ENCODE measurements at places on chromosomes 3 and 15.

DNA sequence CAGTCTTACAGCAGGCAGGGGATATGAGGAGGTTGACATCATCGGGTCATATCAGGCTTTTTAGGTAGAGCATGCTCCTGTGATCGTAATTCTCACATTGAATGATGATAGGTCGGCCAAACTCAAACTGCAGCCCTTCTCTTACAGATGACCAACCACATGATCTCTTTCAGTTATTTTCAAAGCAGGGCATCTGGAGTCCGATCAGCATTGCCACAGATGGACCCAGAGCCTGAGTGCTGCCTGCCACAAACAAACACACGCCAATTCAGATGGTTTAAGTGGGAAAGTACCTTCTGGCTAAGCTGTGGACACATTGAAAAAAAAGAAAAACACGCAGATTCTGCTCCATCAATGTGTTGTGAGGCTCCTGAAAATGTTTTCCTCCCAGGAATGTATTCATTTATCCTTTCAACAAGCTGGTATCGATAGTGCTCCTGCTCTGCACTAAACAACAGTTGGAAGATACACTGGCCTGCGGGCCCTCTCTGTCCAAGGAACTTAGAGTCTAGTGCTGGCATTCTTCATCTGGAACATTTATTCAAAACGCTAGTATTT lies 31.2 kb downstream of the ARPP21 start:
- no peak for DNase-seq

DNA sequence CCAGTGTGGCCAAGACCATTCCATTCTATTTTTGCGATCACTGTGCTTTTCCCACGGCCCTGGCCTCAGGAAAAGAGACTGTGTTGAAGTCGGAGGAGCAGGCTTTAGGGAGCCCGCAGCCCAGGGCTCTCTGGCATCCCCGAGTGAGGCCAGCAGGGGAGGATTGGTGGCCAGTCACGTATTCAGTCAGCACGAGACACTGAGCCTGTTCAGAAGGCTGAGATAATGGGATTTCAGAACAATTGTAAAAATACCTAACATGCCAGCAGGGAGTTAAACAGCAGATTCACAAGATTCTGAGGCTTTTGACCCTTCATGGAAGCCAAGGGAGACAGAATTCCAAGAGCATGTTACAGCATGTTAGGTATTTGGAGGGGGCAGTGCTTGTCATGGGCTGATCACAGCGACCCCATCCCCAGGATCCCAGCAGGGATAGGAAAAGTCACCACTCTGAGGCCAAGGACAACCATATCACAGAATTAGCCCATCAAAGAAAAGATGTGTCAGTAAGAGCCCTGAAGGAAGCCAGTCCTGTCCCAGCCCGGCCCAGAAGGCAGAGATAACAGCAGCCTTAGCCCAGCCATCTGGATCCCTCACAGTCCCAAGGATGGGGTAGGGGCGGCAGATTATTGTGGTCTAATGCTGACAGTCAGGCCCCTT lies 40.6 kb downstream of the AMOTL2 start:
- no peak for DNase-seq

- DNase-seq = no peak
These were observed 359 bp downstream of the ARIH1 start for GRCh38 chr15:72474466-72474911.

DNA sequence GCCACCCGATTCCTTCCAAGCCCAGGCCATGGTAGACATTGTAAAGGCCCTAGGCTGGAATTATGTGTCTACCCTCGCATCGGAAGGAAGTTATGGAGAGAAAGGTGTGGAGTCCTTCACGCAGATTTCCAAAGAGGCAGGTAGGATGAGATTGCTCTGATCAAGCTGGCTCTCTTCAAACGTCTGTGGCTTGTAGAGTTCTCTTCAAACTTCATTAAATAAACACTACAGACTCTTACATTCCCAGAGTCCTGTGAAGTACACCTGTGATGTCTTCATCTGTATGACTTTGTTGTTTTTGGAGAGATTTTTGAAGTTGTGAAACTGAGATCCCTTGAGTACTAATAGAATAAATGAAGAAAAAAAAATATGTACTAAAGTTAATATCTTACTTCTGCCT lies 285.6 kb downstream of the GRM7 start:
- no peak for DNase-seq

DNA sequence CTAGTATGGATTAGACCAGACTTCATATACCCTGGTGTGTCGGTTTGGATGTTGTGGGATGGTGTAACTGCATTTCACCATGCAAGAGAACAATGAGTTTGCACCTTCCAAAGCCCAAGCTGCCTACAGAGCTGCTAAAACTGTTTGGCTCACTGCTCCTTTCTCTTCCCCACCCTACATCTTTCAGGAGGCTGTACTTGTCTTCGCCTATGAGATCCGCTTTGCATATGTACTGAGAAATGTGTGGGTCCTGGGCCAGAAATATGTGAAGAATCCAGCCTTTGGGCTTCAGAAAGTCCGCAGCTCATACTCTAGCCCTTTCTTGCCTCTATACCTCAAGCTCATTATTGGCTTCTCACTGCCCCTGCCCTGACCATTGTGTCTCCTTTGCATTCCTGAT lies 1060.0 kb downstream of the NTRK3 start:
- DNase-seq = no peak

- no peak for DNase-seq
These were observed 34.2 kb downstream of the HMCES start for GRCh38 chr3:129312671-129313414.

DNA sequence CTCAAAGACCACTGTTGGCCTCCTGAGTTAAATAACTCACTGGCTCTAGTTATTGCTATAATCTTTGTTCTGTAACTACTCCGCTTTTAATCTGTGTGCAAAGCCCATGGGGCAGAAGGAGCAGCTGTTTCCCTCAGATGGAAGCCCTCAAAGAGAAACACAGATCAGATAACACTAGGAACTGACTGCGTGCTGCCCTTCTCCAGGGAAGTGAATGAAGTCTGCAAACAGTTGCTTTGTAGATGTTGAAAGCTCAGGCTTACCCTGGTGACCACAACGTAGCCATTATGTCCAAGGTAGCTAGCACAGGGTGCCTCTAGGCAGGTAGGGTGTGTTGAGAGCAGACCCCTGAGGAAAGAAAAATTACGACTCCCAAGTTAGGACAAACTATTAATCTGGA lies 152.3 kb upstream of the STAC start:
- no peak for DNase-seq

GRCh38 chr3:18434711-18435110 lies 9.6 kb upstream of the SATB1 start:
- no peak for DNase-seq

DNA sequence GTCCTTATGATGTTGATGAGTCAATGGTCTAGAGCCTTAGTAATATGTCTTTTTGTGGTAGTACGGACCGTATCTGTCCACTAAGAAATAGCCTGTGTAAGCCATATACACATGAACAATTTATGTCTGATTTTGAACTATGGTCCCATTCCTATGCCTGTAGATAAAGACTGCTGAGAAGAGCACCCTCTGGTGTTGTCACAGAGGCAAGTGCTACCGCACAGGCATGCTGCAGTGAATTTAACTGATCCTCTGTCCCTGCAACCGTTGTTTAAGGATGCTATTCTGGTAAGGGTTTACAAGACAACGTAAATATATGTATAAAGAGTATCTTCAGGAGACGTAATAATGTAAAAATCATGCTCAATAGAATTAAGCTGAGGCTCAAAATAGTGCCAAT lies 170.7 kb downstream of the UBE3A start:
- DNase-seq = no peak

GRCh38 chr15:57134851-57135250 lies 216.4 kb downstream of the TCF12 start:
- DNase-seq = no peak

GRCh38 chr3:120245386-120245785 lies 39.6 kb downstream of the GPR156 start:
- DNase-seq = no peak

DNA sequence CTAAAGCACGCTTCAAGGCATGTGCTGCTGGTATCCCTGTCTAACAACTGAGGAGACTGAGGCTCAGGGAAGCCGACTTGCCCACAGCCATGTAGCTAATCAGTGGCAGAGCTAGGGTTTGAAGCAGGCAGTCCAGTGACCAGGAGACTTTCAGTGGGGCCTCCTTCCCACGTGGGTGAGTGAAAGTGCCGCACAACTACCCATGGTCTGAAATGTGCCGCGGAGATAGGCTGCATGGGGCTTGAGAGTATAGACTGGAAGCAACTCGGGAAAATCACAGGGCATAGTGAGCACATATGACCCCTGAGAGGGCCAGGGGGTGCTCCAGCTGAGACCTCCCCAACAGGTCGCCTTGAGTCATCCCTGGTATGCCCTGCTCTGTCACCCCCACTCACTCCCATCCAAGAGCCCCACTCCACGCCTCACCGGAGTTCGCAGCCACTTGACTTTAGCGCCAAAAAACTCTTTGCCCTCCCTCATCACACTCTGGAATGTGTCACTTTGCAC lies 19.1 kb downstream of the FAM174B start:
- no peak for DNase-seq

GRCh38 chr3:12339701-12340480 lies 51.0 kb downstream of the PPARG start:
- DNase-seq = no peak

DNA sequence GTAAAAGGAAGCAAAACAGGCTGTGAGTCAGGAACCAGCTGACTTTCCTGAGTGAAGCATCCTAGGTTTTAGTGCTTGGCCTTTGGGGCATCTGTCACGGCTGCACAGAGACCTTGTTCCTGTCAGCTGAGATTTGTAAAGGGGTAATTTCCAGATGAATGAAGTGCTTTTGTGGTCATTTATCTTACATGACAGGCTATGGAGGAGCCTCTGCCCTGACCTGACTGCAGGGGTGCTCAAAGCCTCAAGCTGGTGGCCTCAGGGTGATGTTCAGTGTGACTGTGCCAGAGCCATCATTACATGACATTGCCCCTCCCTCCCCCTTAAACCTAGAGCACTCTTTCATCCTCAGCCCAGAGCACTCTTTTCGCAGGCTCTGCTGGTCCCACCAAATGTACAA lies 132.5 kb downstream of the ARNT2 start:
- no peak for DNase-seq

DNA sequence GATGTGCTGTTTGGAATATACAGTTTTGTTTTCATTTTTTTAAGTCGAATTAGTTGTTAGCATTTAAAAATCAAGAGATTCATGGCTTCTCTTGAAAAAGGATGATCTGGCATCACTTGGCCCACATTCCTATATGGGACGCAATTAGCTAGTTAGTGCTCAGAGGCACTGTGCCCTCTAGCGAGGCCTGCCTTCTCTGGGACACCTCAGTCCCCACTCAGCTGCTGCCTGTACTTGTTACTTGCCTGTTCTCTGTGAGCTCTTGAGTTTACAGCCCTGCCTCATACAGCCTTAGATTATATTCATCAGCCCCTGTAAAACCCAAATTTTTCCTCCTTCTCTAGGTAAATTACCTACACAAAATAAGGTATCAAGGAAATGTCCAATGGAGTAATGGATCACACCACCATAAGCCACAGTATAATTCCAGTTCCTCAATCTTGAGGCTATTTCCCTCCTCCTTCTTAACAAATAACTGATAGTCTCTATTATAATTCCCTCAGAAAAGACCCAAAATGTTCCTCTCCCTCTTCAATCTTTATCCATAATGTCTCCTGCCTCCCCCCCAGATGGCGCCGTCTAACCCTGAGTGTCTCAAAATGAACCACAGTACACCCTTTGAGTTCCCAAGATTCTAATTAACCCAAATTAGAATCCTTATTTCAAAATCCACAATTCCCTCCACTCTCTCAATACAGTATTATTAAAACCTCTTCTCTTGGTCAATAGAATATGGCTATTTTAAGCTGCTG lies 2.7 kb downstream of the ZMAT3 start:
- DNase-seq = no peak

Data from C1 segment of cervical spinal cord (tissue), 14 donors.